Activated T-helper 17 cell treated with anti-CD3 and anti-CD28 coated beads, Interleukin-2, amount 50 U/mL, for 72 hours (primary cell): ENCODE measurements at places on chromosomes 12 and 14. TPM values are rescaled to one million over a fixed set of nuclear protein-coding genes. Genes with fewer than 3 reads are reported as not detected.

The LIMA1 gene
- total RNA-seq, result 61.8 TPM

The TXNRD1 gene
- total RNA-seq, result 69.2 TPM

The DBX2 gene
- total RNA-seq, result not detected

The MDGA2 gene
- total RNA-seq, result not detected

The MPHOSPH9 gene
- total RNA-seq, result 77.1 TPM

The CATSPERB gene
- 0.52 TPM for total RNA-seq

The CCNB1IP1 gene
- 53.5 TPM for total RNA-seq

The ST8SIA1 gene
- total RNA-seq, result 3.6 TPM

The PTMS gene
- total RNA-seq, result 161 TPM

The PTPRQ gene
- not detected for total RNA-seq

The TMEM132C gene
- not detected for total RNA-seq

The KRT82 gene
- not detected for total RNA-seq

The CIROP gene
- total RNA-seq, result not detected

The PAH gene
- 0.21 TPM for total RNA-seq

The GRIN2B gene
- total RNA-seq, result 0.26 TPM

The JPH4 gene
- total RNA-seq, result not detected

The SERPINA3 gene
- total RNA-seq, result not detected

The KLC1 gene
- total RNA-seq, result 137 TPM

The RTL1 gene
- total RNA-seq, result not detected

The KRT1 gene
- total RNA-seq, result not detected

The KRT5 gene
- not detected for total RNA-seq

The KRT72 gene
- not detected for total RNA-seq

The RNU4-1 gene
- 2,470 TPM for total RNA-seq

The SMIM41 gene
- total RNA-seq, result not detected

The GLIPR1L1 gene
- total RNA-seq, result not detected

The SPIC gene
- total RNA-seq, result not detected

The C12orf76 gene
- 16.3 TPM for total RNA-seq

The EFCAB11 gene
- 5.5 TPM for total RNA-seq

The BCL2L14 gene
- total RNA-seq, result 3.0 TPM

The PPP4R4 gene
- 68.2 TPM for total RNA-seq

The RNASE3 gene
- not detected for total RNA-seq

The TSPAN19 gene
- total RNA-seq, result not detected

The DGLUCY gene
- total RNA-seq, result 73.8 TPM

The TRAF3 gene
- 133 TPM for total RNA-seq

The NPAS3 gene
- total RNA-seq, result not detected

The CTSG gene
- total RNA-seq, result not detected

The SMCO2 gene
- not detected for total RNA-seq

The KRT2 gene
- total RNA-seq, result not detected

The FOXM1 gene
- 134 TPM for total RNA-seq

The ZC2HC1C gene
- total RNA-seq, result 3.7 TPM

The P2RX2 gene
- not detected for total RNA-seq

The PROX2 gene
- 0.71 TPM for total RNA-seq

The ALG10B gene
- total RNA-seq, result 15.5 TPM

The CDCA3 gene
- 86.9 TPM for total RNA-seq

The SIX4 gene
- total RNA-seq, result 0.54 TPM

The PMEL gene
- total RNA-seq, result 2.5 TPM

The KRT6A gene
- not detected for total RNA-seq

The INHBC gene
- total RNA-seq, result not detected

The SYNDIG1L gene
- total RNA-seq, result not detected

The KCNMB4 gene
- 1.3 TPM for total RNA-seq

The GPX2 gene
- total RNA-seq, result not detected

The TBC1D30 gene
- 0.58 TPM for total RNA-seq

The ACRBP gene
- 2.6 TPM for total RNA-seq

The FBLN5 gene
- total RNA-seq, result 7.6 TPM

The TAS2R10 gene
- total RNA-seq, result 0.48 TPM

The NRIP2 gene
- total RNA-seq, result not detected

The B4GALNT3 gene
- 3.5 TPM for total RNA-seq

The SLC17A8 gene
- total RNA-seq, result not detected

The BICDL1 gene
- total RNA-seq, result 91.6 TPM

The PAWR gene
- total RNA-seq, result 5.6 TPM
